NCI-H187 treated with DMSO at 0.1 percent for 48 hours (cell line): ENCODE measurements at places on chromosomes 2 and 18.

DNA sequence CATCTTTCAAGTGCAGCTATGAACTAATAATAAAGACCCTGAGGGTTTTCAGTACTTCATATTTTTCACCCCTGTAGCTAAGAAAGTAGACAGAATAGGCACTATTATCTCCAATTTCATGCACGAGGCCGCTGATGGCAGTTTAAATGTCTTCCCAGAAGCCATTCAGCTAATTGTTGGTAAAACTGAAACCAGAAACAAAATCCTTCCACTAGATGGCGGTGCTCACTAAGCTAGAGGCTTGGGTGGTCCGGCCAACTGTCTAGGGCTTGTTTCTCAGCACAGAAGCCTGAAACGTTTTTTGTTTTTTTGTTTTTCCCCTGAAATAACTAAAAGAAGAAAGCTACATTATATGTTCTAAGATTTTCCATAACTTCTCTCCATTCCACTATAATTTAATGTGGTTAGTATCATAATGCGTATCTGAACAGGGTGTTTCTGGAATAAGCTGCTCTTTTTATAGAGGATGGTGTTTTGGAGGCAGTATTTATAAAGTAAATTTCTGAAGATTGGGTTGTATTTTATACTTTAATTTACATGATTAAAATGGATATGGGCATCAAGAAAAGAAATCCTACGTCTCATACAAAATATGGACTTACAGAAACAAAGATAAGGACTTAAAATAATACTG is 159.4 kb downstream of the PIK3C3 start:
- peak; percentile 53 for DNase-seq

DNA sequence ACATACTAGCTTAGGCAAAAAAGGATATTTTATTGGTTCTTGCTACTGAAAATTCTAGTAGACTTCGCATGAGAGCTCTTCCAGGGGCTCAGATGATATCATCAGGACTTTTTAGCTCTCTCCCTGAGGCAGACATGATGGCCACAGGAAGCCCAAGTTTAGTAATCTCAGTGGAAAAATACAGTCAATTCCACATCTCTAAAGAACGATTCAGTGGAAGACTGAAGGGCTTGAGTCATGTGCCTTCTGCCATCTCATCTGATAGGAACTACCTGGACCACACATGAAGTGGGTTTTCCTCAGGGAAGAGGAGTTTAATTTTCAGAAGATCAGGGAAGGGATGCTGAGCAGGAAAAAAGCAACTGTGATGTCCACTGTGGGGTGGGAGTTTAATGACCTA is 117.3 kb downstream of the TTC27 start:
- DNase-seq, result no peak

GRCh38 chr2:86436328-86436727 is 4.8 kb upstream of the KDM3A start:
- no peak for DNase-seq

DNA sequence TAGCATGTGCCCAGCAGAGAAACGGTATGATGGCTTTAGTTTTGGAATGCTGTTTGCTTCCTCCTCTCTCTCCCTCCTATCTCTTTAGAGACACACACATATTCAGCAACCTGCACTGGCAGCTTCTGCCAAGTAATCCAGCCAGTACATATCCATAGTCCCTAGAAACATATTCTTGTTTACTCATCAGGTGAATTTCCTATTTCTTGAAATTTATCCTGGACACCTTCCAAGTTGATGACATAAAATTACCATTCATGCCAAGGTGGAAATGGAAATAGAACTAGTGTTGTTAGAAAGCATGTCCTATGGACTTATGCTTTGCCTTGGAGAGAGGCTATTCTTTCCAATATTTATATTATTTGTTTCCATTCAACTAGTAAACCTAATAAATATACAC is 50.9 kb upstream of the RGPD4 start:
- no peak for DNase-seq

GRCh38 chr18:58762781-58763171 is 91.5 kb downstream of the MALT1 start:
- DNase-seq, result no peak

DNA sequence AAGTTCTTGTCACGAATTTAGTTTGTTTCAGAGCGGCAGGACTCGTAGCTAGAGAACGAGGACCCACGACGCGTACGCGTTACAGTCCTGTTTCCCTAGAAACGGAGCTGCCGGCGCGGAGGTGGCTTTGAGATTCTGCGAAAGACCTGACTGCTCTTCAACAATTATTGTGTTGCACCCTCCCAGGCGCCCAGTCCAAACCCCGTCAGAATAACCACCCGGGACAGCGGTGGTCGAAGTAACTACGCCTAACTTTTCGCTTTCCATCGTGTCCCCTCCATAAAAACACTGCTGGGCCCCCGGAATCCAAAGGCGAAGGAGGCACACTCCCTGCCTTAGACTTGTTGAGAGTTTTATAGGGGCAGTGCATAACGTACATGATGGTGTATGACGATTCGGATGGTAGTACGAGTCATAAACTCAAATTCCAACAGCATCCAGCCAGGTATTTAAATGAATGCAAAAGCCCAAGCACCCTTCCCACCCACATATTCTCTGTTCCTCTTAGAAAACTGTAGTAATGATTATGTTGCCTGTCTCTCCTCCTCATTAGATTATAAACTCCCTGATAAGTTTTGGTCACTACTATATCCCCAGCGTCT is 651 bp upstream of the STAM2 start:
- no peak for DNase-seq

DNA sequence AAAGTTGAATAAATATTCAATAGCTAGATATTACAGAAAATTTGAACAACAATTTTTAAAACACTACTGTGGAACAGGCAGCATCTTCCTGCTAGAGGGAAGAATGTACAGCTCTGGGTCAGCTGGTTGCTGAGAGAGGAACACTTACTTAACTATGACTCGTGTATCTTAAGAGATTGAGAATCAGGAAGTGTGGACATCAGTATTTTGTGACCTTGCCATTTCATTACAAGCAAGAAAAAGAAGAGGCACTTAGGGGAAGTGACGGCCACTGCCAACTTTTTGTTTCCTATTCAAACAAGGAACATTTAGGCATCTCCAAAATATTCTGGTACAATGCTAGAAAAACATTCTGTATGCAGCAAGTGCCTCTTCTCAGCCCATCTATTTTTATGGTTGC is 45.9 kb downstream of the ITPRID2 start:
- no peak for DNase-seq

DNA sequence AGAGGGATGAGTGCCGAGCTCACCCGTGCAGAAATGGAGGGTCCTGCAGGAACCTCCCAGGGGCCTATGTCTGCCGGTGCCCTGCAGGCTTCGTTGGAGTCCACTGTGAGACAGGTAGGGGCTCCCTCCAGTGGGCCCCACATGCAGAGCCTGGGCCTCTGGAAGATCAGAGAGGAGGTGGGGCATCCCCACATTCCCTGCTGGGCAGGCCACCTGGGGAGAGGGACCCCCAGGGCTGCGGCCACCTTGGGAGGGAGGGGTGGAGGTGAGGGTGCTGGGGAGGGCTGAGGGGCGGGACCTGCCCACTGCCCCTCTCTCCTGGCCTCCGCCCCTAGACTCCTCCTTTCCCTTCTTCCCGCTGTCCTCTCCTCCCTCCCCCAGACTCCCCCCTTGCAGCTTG is 38.5 kb downstream of the MTERF4 start:
- DNase-seq, result no peak

- no peak for DNase-seq
Observed at GRCh38 chr2:64874593-64874992, 114.6 kb upstream of the SLC1A4 start.

- DNase-seq, result no peak
Observed at GRCh38 chr18:5065615-5066014, 131.4 kb downstream of the AKAIN1 start.

DNA sequence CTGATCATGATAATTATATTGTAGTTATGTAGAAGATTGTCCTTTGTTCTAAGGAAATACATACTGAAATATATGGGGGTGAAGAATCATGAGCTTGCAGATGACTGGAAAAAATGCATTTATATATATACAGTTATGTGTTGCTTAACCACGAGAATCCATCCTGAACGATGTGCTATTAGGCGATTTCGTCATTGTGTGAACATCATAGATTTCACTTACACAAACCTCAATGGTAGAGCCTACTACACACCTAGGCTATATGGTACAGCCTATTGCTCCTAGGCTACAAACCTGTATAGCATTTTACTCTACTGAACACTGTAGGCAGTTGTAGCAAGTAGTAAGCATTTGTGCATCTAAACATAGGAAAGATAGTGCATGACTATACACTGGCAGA is 2.6 kb upstream of the ACAA2 start:
- no peak for DNase-seq

DNA sequence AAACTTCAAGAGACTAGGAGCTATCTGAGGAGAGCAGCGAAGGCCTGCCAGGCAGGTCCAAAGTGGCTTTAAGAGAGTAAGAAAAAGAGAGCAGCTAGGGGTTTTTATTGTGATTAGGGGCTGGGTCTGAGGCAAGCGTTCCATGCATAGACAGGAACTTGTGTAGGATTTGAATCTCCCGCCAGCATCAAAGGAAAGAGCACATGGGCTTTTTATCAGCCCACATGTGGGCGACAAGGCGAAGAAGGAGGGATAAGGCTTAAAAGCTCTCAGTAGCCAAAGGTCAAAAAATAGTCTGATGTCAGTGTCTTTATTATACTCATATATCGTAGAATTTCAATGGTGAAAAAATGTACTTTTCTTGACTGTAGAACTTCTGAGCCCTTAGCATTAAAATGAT is 178.5 kb upstream of the TMEFF2 start:
- no peak for DNase-seq

- DNase-seq, result no peak
Observed at GRCh38 chr2:127000937-127001336, 102.2 kb downstream of the TEX51 start.

DNA sequence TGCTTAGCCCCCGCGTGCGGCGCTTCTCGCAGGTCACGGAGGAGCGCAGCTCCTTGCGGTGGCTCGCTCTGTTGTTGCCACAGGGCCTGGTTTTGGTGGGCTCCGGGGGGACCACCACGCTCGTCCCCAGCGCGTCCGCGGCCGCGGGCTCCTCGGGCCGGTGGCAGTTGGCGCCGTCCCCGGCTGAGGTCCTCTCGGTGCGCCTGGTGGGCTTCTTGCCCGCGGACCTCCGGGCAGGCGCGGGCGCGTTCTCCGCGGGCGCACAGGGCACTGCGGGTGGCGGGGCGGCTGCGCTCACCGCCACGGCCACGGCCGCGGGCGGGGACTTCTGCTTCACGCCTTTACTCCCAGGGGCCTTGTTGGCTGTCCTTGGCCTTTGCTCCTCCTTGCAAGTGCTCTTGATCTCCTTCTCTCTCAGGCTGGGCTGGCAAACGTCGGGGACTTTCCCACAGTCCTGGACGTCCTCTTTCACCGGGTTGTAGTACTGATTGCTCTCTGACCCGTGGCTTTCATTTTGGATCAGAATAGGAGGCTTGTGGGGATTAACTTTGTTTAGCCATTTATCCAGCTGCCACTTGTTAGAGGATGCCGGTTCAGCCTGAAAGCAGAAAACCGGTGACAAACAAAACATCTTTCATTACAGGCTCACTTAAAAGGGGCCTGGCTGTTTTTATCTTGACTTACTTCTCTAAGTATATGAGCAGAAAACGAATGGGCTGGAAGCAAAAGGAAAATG is 104.0 kb upstream of the REV1 start:
- no peak for DNase-seq

DNA sequence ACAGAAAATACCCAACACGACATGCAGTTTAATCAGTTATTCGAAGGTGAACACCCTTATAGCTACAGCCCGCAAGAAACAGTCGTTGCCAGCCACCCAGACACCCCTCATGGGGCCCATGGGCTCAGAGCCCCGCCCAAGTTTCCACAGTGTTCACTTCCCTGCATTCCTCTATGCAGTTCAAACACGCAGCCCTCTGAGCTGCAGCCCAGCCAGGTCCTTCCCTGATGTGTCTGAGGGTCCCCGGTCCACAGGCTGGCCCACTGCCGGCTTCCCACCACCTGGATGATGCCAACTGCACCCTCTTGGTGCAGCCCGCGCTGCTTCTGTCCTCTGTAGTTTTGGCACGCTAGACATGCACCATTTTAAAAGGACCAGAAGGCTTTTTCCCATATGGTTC is 87.4 kb downstream of the ZNF516 start:
- no peak for DNase-seq

DNA sequence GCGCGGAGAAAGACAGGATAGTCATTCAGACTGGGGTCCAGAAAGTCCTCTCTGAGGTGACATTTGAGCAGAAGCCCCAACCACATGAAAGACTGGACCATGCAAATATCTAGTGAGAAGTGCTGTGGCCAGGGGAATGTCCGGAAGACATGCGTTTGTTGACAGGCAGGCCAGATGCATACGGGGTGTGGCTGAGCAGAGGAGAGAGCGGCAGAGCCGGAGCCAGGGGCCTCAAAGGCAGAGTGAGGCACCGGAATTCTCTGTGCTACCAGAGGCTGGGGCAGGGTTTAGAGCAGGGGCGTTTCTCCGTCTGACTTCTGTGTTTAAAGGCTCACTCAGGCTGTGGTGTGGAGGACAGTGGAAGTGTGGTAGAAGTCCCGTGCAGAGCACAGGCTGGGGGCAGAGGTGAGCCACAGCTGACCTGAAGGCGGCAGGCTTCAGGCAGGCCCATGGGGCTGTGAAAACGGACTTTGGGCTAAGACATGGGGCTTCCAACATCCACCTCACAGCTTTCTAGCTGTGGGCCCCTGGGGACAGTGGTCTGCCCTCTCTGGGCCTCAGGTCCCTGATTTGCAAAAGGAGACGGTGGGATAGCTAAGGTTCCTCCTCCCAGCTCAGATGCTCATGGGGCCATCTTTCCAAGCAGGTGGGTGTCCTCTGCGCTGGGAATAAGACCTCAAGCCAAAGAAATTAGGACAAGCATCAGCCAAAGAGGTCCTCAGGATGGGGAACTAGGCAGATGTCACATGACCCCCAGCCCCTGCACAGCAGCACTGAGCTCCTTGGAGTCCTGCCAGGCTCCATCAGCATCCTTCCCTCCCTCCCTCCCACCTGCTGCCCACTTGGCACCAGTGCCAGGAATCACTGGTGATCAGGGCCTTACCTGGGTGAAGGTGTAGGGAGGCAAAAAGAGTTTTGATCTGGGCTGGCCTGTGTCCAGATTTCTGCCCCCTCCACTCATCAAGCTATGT is 11.2 kb downstream of the RUFY4 start:
- no peak for DNase-seq

GRCh38 chr2:112449854-112450253 is 16.4 kb upstream of the RGPD8 start:
- no peak for DNase-seq

DNA sequence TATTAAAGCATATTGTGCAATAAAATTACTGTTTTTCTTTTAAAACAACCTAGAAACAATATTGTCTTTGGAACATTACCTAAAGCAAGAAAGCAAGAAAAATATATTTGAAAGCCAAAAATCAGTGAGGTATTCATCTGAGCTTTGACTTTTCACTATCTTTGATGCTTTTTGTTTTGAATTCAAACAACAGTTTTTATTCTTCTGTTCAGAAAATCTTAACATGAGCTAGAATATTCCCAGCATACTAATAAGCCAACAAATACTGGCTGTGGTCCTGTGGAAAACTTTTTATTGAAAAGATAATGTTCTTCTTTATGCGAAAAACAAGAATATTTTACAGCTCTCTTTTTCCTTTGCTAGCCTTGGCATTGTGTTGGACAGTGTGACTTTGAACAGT is 19.8 kb downstream of the FAM171B start:
- DNase-seq, result no peak
